Naive thymus-derived CD4-positive, alpha-beta T cell (primary cell): ENCODE measurements at places on chromosomes 12 and 14. TPM values are rescaled to one million over a fixed set of nuclear protein-coding genes. Genes with fewer than 3 reads are reported as not detected.

- H3K4me3 ChIP-seq, result no peak overlapping the region
- no peak overlapping the region for H3K27ac ChIP-seq
- H3K4me1 ChIP-seq, result no peaks in the 10 kb centered on the region
- DNase-seq, result no peak
Measured at GRCh38 chr14:33508126-33509062, 442.5 kb downstream of the EGLN3 start.

GRCh38 chr12:54419088-54419887 lies at the start of gene ITGA5:
TSS of gene ITGA5 (minus strand) at chr12:54419266. CDS start at chr12:54419198, 68 bp downstream.
- H3K27ac ChIP-seq, result peak within 1 kb of the TSS; percentile 96
- H3K36me3 ChIP-seq, result peaks cover 16% of the 10 kb centered on the region
- H3K4me1 ChIP-seq, result peaks cover 49% of the 10 kb centered on the region
- peak; percentile 53 for DNase-seq
- no peaks in the 10 kb centered on the region for H3K27me3 ChIP-seq

GRCh38 chr12:108568338-108569154 lies 6.2 kb downstream of the ISCU start:
- H3K27ac ChIP-seq, result peak overlapping the region; percentile 72
- peak; percentile 38 for DNase-seq
- peaks cover 38% of the 10 kb centered on the region for H3K36me3 ChIP-seq

DNA sequence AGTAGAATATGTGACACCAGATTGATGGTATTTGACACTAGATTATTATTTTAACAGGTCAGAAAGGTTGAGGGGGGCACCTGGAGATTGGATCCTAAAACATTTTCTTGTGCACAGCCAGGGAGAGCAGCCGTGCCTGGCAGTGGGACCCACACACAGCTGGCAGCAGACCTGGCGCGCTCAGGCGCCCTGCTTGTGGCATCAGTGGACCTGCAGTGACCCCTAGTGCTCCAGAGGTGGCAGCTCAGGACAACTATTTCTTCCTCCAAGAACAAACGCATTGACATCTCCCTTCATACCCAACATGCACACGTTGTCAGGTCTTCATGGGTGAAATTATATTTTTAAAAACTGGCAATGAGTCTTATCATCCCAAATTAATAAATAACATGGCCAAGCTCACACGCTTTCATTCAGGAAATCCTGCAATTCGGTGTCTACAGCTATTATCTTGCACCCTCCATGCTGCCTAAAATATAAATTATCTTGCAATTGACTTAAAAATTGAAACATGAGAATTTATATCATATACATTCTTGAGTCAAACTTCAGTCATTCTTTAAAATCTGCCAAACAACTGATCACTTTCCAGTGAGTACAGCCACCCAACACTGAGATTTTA lies 7.7 kb upstream of the TMEM132D start:
- no peak overlapping the region for H3K27ac ChIP-seq
- no peaks in the 10 kb centered on the region for H3K36me3 ChIP-seq
- H3K4me1 ChIP-seq, result no peaks in the 10 kb centered on the region
- no peaks in the 10 kb centered on the region for H3K27me3 ChIP-seq
- DNase-seq, result no peak
- H3K4me3 ChIP-seq, result no peak overlapping the region

DNA sequence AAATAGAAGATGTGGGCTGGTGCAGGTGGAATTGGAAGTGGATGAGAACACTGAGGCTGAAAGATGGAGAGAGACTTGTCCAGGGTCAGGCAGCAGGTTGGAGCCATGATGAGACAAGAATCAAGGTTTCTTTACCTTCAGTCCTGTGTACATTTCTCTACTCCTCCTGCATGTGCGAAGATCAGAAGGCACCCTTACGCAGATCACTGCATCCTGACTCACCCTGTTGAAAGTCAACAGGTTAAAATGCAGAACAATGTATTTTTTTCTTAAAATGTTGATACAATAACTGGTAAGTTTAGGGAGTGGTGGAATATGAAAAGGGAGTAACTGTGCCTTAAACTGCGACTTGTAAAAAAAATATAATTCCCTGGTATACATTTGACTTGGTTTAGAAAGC lies 47.8 kb downstream of the TESPA1 start:
- no peak for DNase-seq
- peaks cover 36% of the 10 kb centered on the region for H3K4me1 ChIP-seq
- no peaks in the 10 kb centered on the region for H3K36me3 ChIP-seq
- no peaks in the 10 kb centered on the region for H3K27me3 ChIP-seq

DNA sequence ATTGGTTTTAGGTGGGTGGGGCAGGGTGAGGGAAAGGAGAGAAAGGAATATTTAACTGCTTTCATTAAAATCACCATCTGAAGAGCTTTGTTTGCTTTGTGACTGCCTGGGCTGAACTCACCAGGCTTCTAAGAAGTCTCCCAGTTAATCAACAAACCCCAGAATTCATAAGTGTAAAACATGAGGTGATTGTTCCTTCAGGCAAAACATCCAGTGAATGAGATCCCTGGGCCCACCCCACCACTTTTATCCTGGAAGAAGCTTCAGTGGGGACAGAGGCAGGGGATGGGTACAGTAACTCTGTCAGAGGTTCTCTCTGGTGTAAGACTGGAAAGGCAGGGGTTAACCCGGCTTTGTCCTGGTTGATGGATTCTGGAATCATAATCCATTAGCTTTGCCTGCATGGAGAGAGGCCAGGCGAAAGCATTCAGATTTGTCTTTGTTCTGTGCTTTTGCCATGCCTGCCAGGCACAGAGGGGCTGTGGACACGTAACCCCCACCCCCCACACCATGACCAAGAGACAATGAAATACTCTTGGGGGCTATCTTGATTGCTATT lies 16.7 kb downstream of the PDE1B start:
- H3K36me3 ChIP-seq, result peaks cover 6% of the 10 kb centered on the region
- no peak overlapping the region for H3K4me3 ChIP-seq
- H3K27me3 ChIP-seq, result no peaks in the 10 kb centered on the region

DNA sequence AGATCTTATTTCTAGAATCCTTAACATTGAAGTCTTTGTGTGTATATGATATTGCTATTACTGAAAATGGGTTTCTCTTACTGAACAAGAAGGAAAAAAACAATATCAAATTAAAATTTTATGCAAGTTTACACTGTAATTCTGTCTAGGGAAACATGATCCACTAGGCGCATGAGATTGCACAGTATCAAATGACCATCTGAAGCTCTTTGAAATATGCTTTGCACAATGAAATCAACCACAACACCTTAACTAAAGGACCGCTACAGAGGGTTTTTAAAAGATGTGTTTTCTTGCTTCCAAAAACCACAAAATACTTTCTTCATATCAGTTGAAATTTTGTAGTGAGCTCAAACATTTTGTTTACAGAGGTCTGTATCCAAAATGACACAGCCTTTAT lies 15.1 kb upstream of the KERA start:
- no peak overlapping the region for H3K27ac ChIP-seq
- no peaks in the 10 kb centered on the region for H3K4me1 ChIP-seq
- no peaks in the 10 kb centered on the region for H3K36me3 ChIP-seq
- no peak overlapping the region for H3K4me3 ChIP-seq

GPX2 gene
- total RNA-seq, result not detected

DNA sequence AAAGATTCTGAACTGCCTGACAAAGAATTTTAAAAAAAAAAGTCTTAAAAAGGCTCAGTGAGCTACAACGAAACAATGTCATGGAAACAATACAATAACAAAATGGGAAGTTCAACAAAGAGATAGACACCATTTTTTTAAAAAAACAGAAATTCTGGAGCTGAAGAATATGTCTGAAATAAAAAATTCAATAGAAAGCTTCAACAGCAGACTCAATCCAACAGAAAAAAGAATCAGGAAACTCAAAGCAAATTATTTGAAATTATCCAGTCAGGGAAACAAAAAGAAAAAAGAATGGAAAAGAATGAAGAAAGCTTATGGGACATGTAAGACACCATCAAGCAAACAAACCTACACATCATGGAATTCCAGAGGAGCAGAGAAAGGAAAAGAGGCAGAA lies 118.5 kb upstream of the LGR5 start:
- no peaks in the 10 kb centered on the region for H3K27me3 ChIP-seq
- H3K27ac ChIP-seq, result no peak overlapping the region
- H3K36me3 ChIP-seq, result no peaks in the 10 kb centered on the region
- no peak overlapping the region for H3K4me3 ChIP-seq
- no peak for DNase-seq
- no peaks in the 10 kb centered on the region for H3K4me1 ChIP-seq

FAM222A gene
- 0.51 and 0.80 TPM in 2 replicates for total RNA-seq

PRPH gene
- not detected for total RNA-seq

DNA sequence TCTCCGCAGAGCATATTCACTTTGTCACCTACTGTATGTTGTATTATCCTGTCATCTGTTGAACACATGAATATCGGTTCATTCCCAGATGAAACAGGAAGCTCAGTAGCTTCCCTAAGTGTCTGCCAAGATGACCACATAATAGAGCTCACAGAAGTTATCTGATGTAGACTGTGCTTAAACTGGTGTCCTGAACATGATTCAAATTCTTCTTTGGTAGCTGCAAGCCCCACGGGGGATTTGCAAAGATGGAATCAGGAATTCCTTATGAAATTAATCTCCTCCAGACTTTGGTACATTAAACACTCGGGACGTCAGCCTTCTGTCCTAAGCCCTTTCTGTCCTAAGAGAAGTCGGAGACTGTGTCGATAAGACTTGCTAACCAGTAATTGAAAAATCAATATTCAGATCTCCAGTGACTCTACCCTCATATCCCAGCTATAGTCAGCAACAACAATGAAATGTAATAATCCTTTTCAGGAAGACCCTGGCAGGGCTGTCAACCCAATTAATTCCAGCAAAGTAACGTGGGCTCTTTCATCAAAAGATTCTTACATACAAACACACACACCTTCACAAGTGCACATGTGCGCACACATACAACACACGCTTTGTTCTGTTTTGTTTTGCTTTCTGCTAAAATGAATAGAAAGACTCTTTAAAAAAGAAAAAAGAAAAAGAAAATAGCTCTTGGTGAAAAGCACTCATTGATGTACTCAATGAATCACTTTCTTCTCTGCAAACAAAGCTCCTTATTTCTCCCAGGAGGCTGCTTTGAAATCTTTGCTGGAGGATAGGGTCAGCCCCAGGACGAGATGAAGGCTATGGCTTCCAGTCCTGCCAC lies 127.2 kb downstream of the RIMBP2 start:
- H3K4me1 ChIP-seq, result no peaks in the 10 kb centered on the region
- no peaks in the 10 kb centered on the region for H3K36me3 ChIP-seq
- no peak overlapping the region for H3K27ac ChIP-seq
- H3K4me3 ChIP-seq, result no peak overlapping the region
- no peak for DNase-seq

TTC6 gene
- not detected for total RNA-seq

DNA sequence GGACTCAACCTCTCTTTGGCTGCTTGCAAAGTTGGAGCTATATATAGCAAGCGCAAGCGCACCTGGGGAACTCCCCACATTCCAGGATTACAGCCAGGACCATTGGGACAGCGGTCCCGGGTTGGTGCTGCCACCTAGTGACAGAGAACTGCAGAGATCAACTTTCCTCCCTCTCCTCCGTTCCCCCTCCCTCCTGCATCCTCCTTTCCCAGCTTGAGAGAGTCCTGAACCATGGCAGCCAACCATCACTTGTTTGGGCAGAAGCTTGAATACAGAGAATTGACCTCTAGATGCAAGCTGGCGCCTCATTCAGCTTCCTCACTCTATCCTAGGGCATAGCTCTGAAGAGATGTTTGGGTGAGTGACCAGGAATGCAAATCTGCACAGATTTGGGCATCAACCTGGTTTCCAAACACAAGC lies 17.4 kb upstream of the FLVCR2 start:
- H3K36me3 ChIP-seq, result no peaks in the 10 kb centered on the region
- peak; percentile 22 for DNase-seq
- H3K4me3 ChIP-seq, result no peak overlapping the region
- no peak overlapping the region for H3K27ac ChIP-seq

DNA sequence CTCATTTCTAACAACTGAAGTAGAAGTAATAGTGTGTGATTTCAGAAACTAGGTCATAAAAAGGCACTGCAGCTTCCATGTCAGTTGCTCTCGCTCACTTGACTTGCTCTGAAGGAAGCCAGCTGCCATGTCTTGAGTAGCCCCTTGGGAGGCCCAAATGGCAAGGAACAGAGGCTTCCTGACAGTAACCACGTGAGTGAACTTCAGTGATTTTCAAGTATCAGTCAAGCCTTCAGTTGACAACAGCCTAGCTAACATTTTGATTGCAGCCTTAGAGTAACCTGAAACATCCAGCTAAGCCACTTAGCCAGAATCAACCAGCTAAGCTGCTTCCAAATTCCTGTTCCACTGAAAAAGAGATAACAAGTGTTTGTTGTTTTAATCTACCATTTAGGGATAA lies 26.7 kb downstream of the TOGARAM1 start:
- H3K27ac ChIP-seq, result no peak overlapping the region
- H3K27me3 ChIP-seq, result no peaks in the 10 kb centered on the region
- no peak for DNase-seq
- no peaks in the 10 kb centered on the region for H3K4me1 ChIP-seq
- H3K4me3 ChIP-seq, result no peak overlapping the region
- no peaks in the 10 kb centered on the region for H3K36me3 ChIP-seq

- H3K36me3 ChIP-seq, result no peaks in the 10 kb centered on the region
- no peak overlapping the region for H3K27ac ChIP-seq
- DNase-seq, result no peak
- H3K27me3 ChIP-seq, result no peaks in the 10 kb centered on the region
Measured at GRCh38 chr12:123268850-123269249, 2.8 kb downstream of the CDK2AP1 start.

- DNase-seq, result no peak
- no peaks in the 10 kb centered on the region for H3K4me1 ChIP-seq
Measured at GRCh38 chr12:7101047-7101693, 7.8 kb downstream of the C1RL start.

SCARB1 gene
- 7.1 TPM for total RNA-seq

DNA sequence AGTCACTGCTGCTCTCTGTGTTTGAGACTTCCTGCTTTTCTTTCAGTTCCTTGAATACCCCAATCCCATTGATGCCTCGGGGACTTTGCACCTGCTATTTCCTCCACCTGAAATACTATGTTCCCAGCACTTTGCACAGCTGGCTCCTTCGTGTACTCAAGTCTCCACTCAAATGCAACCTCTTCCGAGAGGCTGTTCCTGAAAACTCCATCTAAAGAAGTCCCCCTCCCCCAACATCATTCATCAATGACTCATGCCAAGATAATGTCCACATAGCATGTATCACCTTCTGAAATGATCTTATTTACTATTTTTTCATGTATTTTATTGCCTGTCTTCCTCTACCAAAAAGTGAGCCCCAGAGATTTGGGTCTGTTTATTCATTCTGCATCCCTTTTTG lies 48.6 kb downstream of the HSPB8 start:
- no peaks in the 10 kb centered on the region for H3K36me3 ChIP-seq
- H3K4me1 ChIP-seq, result no peaks in the 10 kb centered on the region
- no peak overlapping the region for H3K27ac ChIP-seq
- H3K4me3 ChIP-seq, result no peak overlapping the region
- no peak for DNase-seq

- no peaks in the 10 kb centered on the region for H3K36me3 ChIP-seq
- H3K4me1 ChIP-seq, result no peaks in the 10 kb centered on the region
- no peak for DNase-seq
- H3K27ac ChIP-seq, result no peak overlapping the region
- no peak overlapping the region for H3K4me3 ChIP-seq
- H3K27me3 ChIP-seq, result no peaks in the 10 kb centered on the region
Measured at GRCh38 chr12:106841510-106842302, 67.2 kb downstream of the RIC8B start.

GRCh38 chr12:3537719-3538465 lies 46.9 kb downstream of the PRMT8 start:
- H3K4me3 ChIP-seq, result no peak overlapping the region
- H3K27ac ChIP-seq, result no peak overlapping the region
- no peaks in the 10 kb centered on the region for H3K4me1 ChIP-seq
